ENCODE measurements at places on chromosomes 2 and 18.
A peak's percentile ranks its signal among the peaks of the same experiment; 100 is the strongest.

GRCh38 chr18:72174972-72175649, 369.0 kb downstream of the CBLN2 start:
- DNase-seq: no peak

- peak; percentile 52 for DNase-seq
These were observed at the start of gene MAL for GRCh38 chr2:95025406-95026319. Gene MAL (plus strand): TSS chr2:95025708. CDS start chr2:95025793, 85 bp downstream.

DNA sequence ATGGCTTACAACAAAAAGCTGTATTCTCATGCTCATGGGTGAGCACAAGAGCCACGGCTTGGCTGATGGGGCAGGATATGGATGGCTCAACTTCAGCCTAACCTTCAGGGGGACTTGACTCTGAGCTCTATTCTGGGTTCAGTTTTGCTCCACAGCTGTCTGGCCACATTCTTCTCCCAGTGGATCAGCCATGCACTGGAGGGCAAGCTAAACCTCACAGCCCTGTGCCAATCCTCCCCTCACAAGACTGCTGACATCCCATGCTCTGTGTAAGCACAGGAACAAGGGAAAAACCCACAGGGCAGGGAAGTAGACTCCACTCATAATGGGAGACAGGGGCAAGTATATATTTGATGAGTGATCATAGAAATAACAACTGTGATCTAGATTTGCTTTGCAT, 35.6 kb downstream of the COPS8 start:
- no peak for DNase-seq

- no peak for DNase-seq
These were observed 60.0 kb downstream of the SDC1 start for GRCh38 chr2:20164734-20165478.

GRCh38 chr2:168801961-168802858, at the start of gene NOSTRIN:
Gene NOSTRIN (plus strand): TSS chr2:168802637. CDS start chr2:168802647, 10 bp downstream.
- no peak for DNase-seq

DNA sequence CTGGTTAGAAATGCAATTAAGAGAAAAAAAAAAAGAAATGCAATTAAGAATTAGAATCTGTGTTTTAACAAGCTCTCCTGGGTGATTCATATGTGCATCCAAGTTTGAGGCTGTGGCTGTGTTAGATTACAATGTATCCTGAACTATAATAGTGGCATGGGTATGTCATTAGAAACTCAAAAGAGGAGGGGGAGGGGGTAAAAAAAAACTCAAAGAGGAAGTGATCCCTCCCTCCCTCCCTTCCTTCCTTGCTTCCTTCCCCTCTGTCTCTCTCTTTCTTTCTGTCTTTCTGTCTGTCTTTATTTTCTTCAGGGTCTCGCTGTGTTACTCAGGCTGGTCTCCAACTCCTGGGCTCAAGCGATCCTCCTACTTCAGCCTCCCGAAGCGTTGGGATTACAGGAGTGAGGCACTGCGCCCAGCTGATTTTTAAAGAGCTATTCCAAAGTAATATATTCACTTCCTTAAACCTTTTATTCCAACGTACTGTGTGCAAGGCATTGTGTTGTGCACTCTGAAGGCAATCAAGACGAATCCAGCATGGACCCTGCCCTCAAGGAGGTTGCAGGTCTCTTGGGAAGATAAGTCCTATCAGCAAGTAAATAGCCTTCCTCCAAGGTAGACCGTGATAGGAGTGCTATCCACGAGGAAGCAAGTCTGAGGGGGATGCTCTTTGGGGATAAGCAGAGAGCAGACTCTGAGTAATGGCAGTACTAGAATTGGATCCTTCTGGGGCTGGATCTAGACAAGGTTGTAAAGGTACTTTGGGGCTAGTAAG, 35.9 kb upstream of the MCFD2 start:
- DNase-seq: no peak

DNA sequence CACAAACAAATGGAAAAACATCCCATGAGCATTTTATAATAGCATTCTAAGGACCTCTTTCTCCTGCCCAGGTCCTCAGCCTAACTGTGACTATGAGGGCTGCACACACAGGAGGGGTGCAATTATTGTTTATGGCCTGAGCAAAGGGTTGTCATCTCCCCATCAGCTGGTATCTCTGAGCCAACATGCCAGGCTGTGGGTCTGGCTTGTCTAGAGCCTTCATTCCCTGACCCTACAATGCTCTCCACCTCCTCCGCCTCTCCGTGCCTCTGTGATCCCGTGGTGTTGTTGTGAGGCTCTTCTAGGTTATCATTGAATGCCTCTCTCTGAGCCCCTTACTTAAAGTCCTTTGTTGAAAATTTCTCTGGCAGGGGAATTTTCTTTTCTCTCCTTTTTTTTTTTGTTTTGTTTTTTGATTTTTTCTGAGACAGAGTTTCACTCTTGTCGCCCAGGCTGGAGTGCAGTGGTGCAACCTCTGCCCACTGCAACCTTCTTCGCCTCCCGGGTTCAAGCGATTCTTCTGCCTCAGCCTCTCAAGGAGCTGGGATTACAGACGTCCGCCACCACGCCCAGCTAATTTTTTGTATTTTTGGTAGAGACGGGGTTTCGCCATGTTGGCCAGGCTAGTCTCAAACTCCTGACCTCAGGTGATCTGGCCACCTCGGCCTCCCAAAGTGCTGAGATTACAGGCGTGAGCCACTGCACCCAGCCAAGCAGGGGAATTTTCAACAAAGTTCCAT, 126.4 kb downstream of the SMAD7 start:
- DNase-seq: no peak

- no peak for DNase-seq
These were observed 116.9 kb downstream of the PHLPP1 start for GRCh38 chr18:62832282-62832681.

GRCh38 chr18:23868136-23868785, 146.3 kb upstream of the TTC39C start:
- DNase-seq: no peak

- DNase-seq: no peak
These were observed 37.6 kb upstream of the PLEKHM3 start for GRCh38 chr2:208062961-208063360.

- no peak for DNase-seq
These were observed 17.5 kb downstream of the SERTAD2 start for GRCh38 chr2:64635976-64636911.

DNA sequence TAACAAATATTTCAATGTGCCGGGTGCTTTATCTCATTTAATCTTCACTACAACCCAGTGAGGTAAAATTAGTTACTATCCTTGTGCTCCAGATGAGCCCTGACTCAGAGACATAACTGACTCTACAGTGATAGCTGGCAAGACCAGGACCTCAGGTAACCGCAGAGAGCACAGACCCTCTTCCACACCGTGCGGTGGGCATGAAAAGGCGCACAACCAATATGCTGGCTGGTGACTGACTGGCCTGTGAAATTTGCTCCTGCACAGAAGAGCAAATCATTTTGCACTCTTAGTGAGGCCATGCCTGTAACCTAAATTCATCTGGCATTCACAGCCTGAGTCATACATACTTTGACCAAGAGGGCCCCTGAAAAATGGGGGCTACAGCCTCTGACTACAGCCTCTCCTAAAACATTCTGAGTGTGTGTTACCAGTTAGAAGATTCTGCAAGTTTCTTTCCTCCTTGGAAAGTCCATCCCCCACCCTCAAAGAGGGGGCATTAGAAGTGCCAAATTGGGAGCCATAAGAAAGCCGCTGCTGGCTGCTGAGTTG, 22.4 kb upstream of the MSGN1 start:
- no peak for DNase-seq

DNA sequence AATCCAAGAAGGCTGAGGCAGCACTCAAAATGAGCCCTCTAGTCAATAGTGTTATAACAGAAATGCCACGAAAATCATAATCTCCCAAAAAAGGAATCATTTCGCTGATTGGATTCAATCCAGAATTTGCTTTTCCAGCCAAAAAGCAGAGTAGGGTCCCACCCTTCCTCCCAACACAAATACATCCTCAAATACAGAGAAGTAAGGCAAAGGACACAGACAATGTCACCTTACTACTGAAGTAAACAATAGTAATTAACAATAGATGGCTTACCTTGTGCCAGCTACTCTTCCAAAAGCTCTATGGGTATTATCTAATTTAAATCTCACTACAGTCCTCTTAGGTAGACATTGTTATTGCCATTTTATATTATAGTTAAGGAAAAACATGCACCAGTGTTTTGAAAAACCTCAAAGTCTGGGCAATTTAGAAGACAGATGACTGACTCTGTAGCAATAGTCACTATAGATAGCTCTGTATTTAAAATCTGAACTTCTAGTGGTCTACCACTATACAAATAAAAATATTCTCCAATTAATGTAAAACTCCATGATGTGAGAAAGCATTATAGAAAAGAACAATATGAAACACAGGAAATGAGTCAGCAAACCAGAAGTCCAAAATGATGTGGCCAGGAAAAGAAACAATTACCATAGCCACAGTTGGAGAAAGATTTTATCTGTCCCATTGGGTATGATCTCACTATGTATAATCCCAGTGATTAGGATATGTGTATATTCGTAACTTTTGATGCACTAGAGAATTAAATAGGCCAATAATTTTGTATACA, 305.0 kb upstream of the ERBB4 start:
- DNase-seq: no peak

DNA sequence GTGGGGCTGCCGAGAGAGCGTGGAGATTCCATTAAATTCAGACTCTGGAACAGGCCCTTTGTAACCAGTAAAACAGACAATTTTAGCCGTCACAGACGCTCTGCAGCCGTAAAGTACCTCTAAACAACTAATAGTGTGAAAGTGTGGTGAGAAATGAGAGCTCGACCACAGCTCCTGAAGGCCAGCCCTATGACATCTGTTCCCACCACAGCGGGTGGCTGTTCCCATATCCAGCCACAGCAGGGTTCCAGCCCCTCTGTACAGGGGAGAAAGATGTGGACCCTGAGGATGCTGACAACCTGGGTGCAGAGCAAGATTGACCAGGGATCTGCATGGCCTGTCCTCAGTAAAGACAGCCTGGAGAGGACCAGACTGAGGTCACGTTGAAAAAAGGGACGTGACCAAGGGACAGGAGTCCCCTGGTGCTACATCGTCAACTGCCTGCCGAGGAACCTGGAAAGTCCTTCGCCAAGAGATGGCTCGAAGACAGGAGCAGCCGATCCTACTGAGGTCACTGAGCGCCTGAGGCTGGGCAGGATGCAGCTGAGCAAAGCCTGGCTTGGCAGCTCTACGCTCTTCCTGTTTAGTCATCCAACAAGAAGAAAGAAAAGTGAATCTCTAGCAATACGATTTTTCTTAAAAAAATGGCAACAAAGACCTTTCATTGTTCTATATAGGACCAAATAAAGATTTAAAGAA, 831.7 kb downstream of the RNF144A start:
- DNase-seq: no peak

GRCh38 chr18:1292167-1292566, 387.5 kb downstream of the ADCYAP1 start:
- DNase-seq: no peak

DNA sequence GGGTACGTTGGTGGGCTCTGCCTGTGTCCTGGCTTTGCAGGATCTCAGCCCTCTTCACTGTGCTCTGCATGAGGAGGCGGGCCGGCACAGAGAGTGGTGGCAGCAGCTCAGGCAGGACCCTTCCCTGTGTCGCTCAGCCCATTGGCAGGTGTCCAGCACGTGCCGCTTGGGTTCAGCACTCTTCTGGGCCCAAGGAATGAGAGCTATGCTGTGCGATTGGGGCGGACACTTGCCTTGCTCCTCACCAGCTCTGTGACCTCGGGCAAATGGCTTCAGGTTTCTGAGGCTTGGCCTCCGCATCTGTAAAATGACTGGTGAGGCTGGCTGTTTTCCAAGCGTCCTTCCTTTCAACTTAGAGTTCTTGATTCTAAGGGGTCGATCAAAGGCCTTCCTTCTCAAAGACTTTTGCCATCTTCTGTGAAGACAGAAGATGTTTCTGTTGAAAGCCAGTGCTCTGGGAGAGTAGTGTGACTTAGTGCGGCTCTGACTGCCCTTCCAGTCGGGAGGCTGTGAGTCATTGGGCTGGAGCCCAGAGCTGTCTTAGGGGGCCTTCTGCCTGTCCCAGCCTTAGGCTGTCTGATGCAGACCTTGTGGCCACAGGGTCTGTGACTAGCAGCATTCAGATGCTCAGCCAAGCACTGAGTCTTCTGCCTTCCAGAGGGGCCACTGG, 35.6 kb downstream of the GLI2 start:
- DNase-seq: no peak

GRCh38 chr2:177808984-177809809, 263.4 kb downstream of the PDE11A start:
- no peak for DNase-seq

DNA sequence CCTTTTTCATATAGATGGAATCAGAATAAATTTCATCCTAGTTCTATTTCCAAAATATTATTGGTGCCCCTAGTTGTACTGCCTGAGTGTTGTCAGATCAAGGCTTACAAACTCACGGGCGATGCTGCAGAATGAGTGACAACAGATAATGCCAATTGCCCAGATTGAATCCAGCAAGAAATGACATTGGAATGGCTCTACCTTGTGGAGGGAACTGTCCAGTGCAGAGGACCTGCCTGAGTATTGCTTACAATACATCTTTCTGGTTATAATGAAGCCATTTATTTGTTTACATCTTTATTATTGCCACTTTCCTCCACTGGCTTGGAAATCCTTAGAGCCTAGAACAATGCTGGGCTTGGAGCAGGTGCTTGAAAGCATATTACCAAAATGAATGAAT, 7.8 kb upstream of the IL1R2 start:
- DNase-seq: no peak

- DNase-seq: no peak
These were observed 3.7 kb upstream of the SP100 start for GRCh38 chr2:230412371-230412711.

DNA sequence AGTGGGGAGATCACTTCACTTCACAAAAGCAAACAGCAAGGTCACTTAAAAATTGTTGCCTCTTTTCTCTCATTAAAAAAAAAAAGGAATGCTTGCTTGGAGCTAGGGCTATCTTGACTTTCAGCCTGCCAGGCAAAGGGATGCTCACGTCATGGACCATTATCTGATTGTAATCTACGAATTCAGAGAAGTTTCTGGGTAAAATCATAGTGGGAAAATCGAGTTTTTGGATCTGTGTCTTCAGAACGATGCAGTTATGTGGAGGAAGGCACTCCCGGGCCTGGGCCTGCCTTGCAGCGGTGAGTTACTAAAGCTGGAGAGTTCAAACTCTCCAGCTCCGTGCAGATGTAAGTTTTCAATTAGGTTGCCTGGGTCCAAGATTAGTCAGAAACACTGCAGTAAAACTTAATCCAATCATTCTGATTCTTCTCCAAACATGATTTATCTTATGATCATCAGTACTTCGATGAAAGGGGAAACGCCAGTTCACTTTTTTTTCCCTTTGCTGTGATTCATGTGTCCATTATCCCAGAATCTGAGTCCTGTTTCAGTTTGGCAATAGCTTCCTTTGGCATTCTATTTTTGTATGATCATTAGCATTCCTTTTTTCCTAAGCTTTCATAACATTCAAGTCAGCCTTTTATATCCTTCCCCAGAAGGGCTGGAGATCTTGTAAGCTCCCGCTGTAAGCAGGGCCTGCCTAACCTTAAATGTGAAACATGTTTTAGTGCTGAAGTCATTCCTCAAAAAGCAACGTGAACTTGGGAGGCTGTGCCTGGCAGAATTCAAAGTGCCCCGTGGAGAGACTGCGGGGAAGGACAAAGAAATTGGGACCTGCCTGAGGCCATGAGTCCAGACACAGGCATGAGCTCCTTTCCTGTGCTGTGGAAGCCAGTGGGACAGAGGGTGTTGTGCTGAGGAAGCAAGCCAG, 119.3 kb upstream of the TWIST2 start:
- DNase-seq: no peak

Measured in nephron progenitor cell (in vitro differentiated cells).